Muscle of leg (tissue), 16 donors: ENCODE measurements at places on chromosomes 1 and 21. TPM values are rescaled to one million over a fixed set of nuclear protein-coding genes. Genes with fewer than 3 reads are reported as not detected.

Gene GUCA2B
- not detected for polyA plus RNA-seq

GRCh38 chr1:186152620-186153239, 222.3 kb downstream of the TPR start:
- no peak for DNase-seq

DNA sequence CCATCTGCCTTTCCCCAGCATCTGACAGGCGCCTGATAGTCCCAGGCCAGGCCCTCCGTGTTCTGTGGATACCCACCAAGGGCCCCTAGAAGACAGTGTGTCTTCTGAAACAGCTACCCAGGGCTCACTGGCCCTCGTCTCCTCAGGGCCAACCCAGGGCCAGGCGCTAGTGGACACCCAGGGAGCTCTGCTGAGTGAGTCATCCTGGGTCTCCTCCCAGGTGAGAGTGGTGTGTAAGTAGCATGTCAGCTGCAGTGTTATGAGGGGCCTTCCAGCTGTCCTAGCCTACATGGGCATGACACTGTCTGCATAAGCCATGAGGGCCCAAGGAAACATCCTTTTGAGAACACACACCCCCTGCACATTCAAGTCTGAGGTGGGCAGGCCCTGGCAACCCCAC, 36.7 kb downstream of the CHD5 start:
- DNase-seq: no peak

Gene OR1C1
- polyA plus RNA-seq: not detected

DNA sequence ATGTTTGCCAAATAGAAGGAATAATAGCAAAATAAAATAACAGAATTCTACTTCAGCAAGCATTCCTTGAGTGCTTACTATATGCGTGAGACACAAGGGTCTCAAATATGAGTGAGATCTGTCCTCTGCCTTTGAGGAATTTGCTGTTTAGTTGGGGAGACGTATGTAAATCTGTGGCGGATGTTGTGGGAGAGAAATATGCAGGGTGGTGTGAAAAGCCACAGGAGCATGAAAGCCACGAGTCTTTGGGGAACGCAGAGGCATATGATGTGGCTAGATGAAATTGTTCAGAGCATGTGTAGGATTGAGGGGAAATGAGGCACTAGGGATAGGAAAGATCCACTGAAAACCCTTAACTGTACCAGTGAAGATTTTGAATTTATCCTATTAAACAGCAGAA, 244.4 kb downstream of the PBX1 start:
- DNase-seq: no peak

Gene MARK1
- 11.6 TPM for polyA plus RNA-seq
